ENCODE measurements at places on chromosomes 13 and 19. TPM values are rescaled to one million over a fixed set of nuclear protein-coding genes. Genes with fewer than 3 reads are reported as not detected.

The ZNF20 gene
- total RNA-seq: 6.0 TPM

The ZNF675 gene
- total RNA-seq: 21.9 TPM

The TMEM150B gene
- 2.3 TPM for total RNA-seq

DNA sequence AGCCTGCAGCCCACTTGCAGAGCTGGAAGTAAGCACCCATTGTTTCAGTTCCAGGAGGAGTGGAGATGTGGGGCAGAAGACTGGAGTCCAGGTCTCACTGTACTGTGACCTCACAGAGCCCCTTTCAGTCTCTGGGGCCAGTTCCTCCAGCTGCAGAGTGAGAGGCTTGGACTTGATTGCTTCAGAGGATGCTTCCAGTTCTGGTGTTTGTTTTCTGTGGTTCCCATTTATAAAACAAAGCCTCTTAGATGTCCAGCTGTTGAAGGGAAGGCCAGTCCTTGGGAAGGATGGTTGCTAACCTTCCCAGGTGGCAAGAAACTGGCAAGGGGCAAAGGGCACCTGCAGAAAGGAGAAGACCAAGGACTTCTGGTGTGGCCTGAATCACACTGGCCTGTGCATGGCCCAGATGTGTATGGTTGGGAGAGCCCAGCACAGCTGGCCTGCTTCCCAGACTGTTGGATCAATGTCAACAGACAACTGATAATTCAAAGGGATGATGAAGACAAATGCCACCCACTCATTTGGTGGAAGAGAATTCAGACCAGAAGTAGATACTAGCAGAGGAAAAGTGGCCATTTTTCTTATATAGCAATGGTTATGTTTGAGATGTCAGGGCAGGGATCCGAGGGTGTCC, 218.5 kb downstream of the ZNF536 start:
- no peaks in the 10 kb centered on the region for H3K27me3 ChIP-seq
- H3K36me3 ChIP-seq: no peaks in the 10 kb centered on the region
- DNase-seq: peak; percentile 56
- no peak overlapping the region for H3K27ac ChIP-seq
- H3K4me1 ChIP-seq: no peaks in the 10 kb centered on the region
- H3K4me3 ChIP-seq: no peak overlapping the region

DNA sequence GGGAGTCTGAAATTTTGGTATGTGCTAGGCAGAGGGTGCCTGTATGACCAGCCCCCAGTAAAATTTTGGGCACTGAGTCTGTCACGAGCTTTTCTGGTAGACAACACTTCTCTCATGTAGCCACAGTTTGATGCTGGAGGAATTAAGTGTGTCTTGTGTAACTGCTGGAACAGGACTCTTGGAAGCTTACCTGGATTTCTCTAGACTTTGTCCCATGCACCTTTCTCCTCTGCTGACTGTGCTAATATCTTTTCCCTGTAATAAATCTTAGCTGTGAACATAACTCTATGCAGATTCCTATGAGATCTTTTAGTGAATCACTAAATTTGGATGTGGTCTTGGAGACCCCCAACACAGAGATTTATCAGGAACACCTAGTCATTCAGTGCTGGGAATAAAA, 13.8 kb downstream of the RNF6 start:
- H3K27me3 ChIP-seq: no peaks in the 10 kb centered on the region
- no peak for DNase-seq
- H3K27ac ChIP-seq: no peak overlapping the region
- H3K4me1 ChIP-seq: no peaks in the 10 kb centered on the region
- H3K4me3 ChIP-seq: no peak overlapping the region
- no peaks in the 10 kb centered on the region for H3K36me3 ChIP-seq

DNA sequence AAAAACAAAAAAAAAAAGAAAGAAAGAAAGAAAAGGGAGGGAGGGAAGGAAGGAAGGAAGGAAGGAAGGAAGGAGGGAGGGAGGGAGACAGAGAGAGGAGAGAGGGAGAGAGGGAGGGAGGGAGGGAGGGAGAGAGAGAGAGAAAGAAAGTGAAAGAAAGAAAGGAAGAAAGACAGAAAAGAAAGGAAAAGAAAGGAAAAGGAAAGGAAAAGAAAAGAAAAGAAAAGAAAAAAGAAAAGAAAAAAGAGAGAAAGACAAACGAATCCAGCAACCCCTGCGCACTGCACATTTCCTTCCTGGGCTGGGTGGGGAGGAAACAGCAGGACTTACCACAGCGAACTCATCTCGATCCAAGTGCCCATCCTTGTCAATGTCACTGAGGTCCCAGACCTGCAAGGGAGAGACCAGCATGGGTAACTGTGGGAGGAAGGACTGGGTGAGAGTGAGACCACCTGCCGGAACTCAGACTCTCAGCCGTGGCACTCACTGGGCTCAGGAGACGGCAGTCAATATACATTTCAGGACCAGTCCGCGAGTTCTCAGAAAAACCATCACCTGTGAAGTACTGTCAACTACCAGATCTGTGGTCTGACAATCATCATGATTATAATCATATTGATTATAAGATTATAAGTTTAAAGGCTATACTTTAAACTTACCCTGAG, 43.3 kb downstream of the EPS15L1 start:
- H3K4me3 ChIP-seq: no peak overlapping the region
- H3K4me1 ChIP-seq: no peaks in the 10 kb centered on the region

GRCh38 chr13:28531077-28531844, 36.3 kb upstream of the FLT1 start:
- H3K27me3 ChIP-seq: peaks cover 34% of the 10 kb centered on the region
- DNase-seq: peak; percentile 77
- H3K36me3 ChIP-seq: no peaks in the 10 kb centered on the region

DNA sequence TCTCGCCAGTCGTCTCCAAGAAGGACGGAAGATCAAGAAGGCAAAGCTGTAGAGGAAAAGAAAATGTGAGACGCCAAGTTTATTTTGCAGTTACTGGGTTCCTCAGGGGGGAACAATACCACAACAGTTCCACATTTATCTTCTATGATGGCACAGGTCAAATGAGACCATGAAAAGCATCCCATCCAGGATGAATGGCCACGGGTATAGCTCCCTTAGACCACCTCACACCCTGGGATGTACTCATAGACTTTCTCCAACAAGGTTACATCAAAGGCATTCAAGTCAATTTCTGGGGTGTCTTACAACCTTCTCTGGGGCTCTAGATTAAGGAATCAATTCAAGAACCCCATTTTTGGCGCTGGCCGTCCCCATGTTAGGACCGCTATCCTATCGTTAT, 4.5 kb downstream of the PEG3 start:
- no peak overlapping the region for H3K4me3 ChIP-seq
- no peak for DNase-seq
- H3K27me3 ChIP-seq: no peaks in the 10 kb centered on the region
- H3K27ac ChIP-seq: no peak overlapping the region
- no peaks in the 10 kb centered on the region for H3K36me3 ChIP-seq
- no peaks in the 10 kb centered on the region for H3K4me1 ChIP-seq

GRCh38 chr19:54026656-54027055, 35.2 kb downstream of the CACNG6 start:
- DNase-seq: no peak
- no peak overlapping the region for H3K27ac ChIP-seq

GRCh38 chr13:22049384-22049783, 378.5 kb downstream of the FGF9 start:
- no peak overlapping the region for H3K4me3 ChIP-seq
- H3K4me1 ChIP-seq: no peaks in the 10 kb centered on the region
- H3K27ac ChIP-seq: no peak overlapping the region
- H3K27me3 ChIP-seq: no peaks in the 10 kb centered on the region
- H3K36me3 ChIP-seq: no peaks in the 10 kb centered on the region
- DNase-seq: no peak

DNA sequence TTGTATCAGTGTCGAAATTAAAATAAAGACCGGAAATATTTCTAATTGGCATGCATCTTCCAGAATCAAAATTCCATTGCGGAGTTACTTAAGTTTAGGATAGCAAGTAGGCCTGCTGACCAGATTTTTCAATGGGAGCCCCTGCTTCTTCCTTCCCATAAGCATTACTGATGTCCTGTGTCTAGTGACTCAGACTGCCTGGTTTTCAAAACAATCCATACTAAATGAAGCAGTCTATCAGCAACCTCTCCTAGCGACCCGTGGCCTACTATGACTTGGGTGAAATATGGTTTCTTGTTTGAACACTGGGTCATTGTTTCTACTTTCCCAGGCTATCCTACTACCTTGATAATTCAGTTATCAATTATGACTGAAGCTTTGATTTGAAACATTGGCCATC, 571.6 kb downstream of the TBC1D4 start:
- no peaks in the 10 kb centered on the region for H3K36me3 ChIP-seq
- no peaks in the 10 kb centered on the region for H3K4me1 ChIP-seq
- H3K4me3 ChIP-seq: no peak overlapping the region
- no peaks in the 10 kb centered on the region for H3K27me3 ChIP-seq
- H3K27ac ChIP-seq: no peak overlapping the region

All from lung (tissue), 17 donors.